Endothelial cell of umbilical vein (primary cell): ENCODE measurements at places on chromosomes 12 and 14. TPM values are rescaled to one million over a fixed set of nuclear protein-coding genes. Genes with fewer than 3 reads are reported as not detected.

The CMA1 gene
- total RNA-seq: not detected in 2 replicates

The DDN gene
- total RNA-seq: 0.22 and 0.42 TPM in 2 replicates

The SDR9C7 gene
- total RNA-seq: not detected in 2 replicates

DNA sequence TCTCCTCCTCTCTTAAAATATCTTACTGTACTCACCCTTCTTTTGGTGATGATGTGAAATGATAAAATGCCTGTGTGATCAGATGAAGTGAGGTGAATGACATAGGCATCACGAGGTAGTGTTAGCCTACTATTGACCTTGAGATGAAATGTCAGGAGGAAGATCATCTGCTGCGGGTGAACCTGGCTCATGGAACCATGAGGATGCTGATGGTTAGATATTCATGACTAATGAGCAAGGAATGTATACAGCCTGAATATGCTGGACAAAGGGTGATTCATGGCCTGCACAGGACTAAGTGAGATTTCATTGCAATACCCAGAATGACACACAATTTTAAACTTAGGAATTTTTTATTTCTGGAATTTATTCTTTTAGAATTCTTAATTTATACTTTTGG, 89.6 kb downstream of the DAAM1 start:
- no peaks in the 10 kb centered on the region for H3K27me3 ChIP-seq
- peaks cover 43% of the 10 kb centered on the region for H3K4me1 ChIP-seq
- peak overlapping the region; percentile 89 for H3K27ac ChIP-seq
- no peak overlapping the region for H3K4me3 ChIP-seq
- peak; percentile 87 for DNase-seq
- no peaks in the 10 kb centered on the region for H3K36me3 ChIP-seq

GRCh38 chr14:61615743-61616523, 79.4 kb upstream of the HIF1A start:
- DNase-seq: peak; percentile 77
- no peaks in the 10 kb centered on the region for H3K36me3 ChIP-seq
- H3K4me1 ChIP-seq: peaks cover 32% of the 10 kb centered on the region
- H3K27ac ChIP-seq: peak overlapping the region; percentile 24

DNA sequence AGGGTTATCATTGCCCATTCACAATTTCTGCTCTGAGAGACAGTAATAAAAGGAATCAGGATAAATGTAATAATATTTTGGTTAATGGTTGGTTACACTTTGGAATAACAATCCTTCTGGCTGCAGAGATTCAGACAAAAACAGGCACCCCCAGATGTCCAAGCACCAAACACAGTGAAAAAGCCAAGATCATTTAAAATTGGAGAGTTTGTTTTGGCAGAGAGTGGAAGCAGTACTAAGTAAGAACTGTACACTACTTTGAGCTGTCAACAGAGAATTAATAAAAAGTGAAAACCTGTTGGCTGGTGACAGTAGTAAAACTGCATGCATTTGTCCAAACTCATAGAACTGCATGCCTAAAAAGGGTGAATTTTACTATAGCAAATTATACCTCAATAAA, 15.6 kb upstream of the IL22 start:
- H3K4me1 ChIP-seq: no peaks in the 10 kb centered on the region
- no peaks in the 10 kb centered on the region for H3K36me3 ChIP-seq
- no peak overlapping the region for H3K27ac ChIP-seq
- H3K4me3 ChIP-seq: no peak overlapping the region
- H3K27me3 ChIP-seq: peaks cover 6% of the 10 kb centered on the region
- DNase-seq: no peak

DNA sequence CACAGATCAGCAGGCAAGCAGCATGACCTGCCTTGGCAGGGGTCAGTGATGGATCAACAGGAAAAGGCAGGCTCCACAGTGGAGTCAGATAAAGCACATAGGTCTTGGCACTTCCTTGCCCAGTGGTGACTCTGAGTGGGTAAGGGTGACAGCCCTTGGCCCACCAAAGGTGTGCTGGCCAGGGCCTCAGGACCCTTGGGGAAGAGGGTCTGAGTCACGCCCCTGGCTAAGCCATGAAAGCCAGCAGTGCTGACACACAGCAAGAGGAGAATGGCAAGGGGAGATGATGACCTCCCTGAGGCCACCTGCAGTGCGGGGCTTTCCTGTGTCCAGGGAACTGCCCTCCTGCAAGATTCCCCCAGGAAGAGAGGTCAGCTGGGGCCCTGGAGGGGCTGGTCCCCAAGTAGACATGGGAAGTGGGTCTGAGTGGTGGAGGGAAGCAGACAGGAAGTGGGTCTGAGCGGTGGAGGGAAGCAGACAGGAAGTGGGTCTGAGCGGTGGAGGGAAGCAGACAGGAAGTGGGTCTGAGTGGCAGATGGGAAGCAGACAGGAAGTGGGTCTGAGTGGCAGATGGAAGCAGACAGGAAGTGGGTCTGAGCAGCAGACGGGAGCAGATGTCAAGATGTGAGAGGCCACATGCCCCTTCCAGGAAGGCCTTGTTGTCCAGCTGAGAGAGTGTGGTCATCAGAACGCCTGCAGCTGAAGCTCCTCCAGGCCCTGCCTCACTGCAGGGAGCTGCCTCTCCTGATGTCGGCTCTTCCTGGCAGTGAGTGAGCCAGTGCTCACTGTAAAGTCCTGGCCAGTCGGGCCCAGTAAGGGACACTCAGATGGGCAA, 34.8 kb downstream of the DIO3 start:
- no peaks in the 10 kb centered on the region for H3K36me3 ChIP-seq
- DNase-seq: no peak
- no peak overlapping the region for H3K4me3 ChIP-seq
- no peaks in the 10 kb centered on the region for H3K4me1 ChIP-seq
- no peaks in the 10 kb centered on the region for H3K27me3 ChIP-seq

DNA sequence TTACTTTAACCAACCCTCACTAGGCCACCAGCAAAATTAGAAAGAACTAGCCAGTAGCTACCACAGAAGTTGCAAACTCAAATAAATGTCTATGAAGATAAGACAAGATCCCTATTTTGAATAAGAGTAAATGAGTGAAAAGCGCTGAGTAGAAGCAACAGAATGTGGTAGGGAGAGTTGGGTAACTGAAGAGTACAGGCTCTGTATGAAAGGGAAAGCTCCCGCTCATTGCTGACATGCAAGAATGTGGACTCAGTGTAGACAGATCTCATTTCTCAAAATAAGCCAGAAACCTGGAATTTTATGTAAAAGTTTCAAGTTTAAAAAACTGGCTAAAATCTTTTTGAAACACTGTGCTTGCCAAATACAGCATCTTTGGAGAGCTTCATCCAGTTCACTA, 63.9 kb downstream of the NAV3 start:
- peaks cover 8% of the 10 kb centered on the region for H3K4me1 ChIP-seq
- H3K36me3 ChIP-seq: no peaks in the 10 kb centered on the region
- no peaks in the 10 kb centered on the region for H3K27me3 ChIP-seq
- H3K27ac ChIP-seq: no peak overlapping the region

The STAT2 gene
- total RNA-seq: 66.5 and 74.8 TPM in 2 replicates

The GLT8D2 gene
- total RNA-seq: 1.5 and 1.7 TPM in 2 replicates

DNA sequence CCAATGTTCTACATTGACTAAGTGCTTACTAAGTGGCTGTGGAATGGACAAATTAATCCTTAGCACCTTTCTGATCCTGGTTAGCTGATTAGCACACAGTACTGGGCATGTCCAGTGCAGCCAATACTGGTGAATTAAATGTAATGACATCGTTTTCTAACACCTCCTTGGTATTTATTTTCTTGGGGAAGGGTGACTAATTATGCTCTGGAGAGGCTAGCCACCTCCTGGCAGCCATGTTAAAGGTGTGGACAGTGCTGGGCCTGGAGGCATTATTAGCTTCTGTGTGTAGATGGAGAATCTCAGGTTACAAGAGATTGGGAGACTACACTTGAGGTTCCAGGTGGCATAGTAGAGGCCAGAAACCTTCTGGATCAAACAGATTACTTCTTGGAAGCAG, 230.9 kb upstream of the DDHD1 start:
- H3K4me3 ChIP-seq: no peak overlapping the region
- H3K27me3 ChIP-seq: no peaks in the 10 kb centered on the region
- H3K4me1 ChIP-seq: peaks cover 1% of the 10 kb centered on the region
- no peaks in the 10 kb centered on the region for H3K36me3 ChIP-seq
- no peak for DNase-seq

GRCh38 chr12:88371416-88372183, 208.7 kb downstream of the KITLG start:
- H3K27me3 ChIP-seq: no peaks in the 10 kb centered on the region
- H3K27ac ChIP-seq: no peak overlapping the region
- DNase-seq: no peak
- no peak overlapping the region for H3K4me3 ChIP-seq

DNA sequence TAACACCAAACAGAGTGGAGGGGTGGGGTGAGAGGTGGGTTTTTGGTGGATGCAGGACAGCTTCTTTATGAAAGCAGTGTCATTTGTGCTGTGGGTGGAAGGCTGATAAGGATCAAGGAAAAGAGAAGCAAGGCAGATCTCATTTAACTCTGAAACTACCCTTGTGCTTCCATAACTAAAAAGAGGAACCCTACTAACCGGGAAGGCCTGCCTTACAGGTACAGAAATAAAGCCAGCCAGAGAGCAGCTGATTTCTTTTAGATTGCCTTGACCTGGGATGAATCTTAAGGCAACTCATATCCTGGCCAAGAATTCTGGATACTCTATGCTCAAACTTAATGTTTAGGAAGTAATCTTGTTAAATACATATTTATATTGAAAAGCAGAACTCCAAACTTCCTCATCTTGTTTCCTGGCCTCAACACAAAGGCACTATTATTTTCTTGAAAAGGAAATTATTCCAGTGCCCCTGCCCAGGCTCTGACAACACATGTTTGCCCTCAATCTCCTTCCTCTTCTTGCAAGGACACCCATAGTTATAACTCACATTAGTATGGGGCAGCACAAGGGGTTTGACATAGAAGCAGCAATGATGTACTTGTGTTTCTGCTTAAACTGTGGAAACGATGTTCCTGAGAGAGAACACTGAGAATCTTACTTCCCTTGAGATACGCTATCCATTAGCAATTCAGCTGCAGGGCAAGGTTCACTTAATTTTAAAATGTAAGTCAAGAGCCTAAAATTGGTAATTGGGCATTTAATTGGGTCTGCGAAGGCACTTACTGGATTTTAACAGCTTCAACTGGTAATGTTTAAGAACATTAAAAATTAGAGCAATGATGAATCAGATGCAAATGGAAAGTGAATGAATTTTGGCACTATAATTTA, 173.7 kb downstream of the STXBP6 start:
- H3K36me3 ChIP-seq: no peaks in the 10 kb centered on the region
- DNase-seq: no peak
